ENCODE measurements at places on chromosomes 6 and 20.

- DNase-seq: no peak
Observed at GRCh38 chr20:38602185-38602581, 574 bp downstream of the ARHGAP40 start.

DNA sequence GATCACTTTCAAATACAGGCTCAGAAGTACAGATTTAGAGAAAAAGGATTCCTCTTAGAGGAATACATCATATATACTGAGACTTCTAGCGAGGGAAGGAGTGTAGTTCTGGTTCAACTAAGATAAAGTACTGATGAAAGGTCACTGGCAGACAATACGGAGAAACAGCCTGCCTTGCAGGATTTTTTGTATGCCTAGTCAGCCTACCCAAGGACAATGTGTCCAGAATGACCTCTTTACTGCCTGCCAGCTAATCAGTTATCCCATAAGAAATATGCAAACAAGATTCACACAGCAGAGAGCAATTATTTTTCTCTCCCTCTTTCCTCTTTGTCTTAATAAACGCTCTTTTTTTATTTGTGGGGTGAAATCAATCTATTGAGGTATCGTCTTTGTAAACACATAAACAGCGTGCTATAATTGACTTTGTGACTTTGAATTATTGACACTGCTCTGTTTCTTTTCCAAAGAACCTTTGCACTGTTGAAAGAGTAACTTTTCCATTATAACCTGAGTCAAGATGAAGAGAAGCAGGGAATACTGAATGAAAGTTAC is 1.4 kb upstream of the TSPYL4 start:
- no peak for DNase-seq

GRCh38 chr6:3456898-3457709 is at the start of gene SLC22A23:
SLC22A23 (minus strand) TSS chr6:3457050; CDS start chr6:3456559, 491 bp downstream.
- peak; percentile 84 for DNase-seq

- no peak for DNase-seq
Observed at GRCh38 chr6:142474531-142475289, 172.9 kb downstream of the ADGRG6 start.

- no peak for DNase-seq
Observed at GRCh38 chr20:53101992-53102760, 130.0 kb downstream of the TSHZ2 start.

- no peak for DNase-seq
Observed at GRCh38 chr20:63129991-63130657, 85.8 kb downstream of the YTHDF1 start.

- DNase-seq: no peak
Observed at GRCh38 chr20:56924292-56925081, 295.4 kb downstream of the TFAP2C start.

- DNase-seq: no peak
Observed at GRCh38 chr20:50381771-50382593, 128.2 kb upstream of the PTPN1 start.

- no peak for DNase-seq
Observed at GRCh38 chr20:61815176-61815575, 250.5 kb downstream of the TAF4 start.

- DNase-seq: no peak
Observed at GRCh38 chr6:40634429-40634828, 47.3 kb upstream of the LRFN2 start.

DNA sequence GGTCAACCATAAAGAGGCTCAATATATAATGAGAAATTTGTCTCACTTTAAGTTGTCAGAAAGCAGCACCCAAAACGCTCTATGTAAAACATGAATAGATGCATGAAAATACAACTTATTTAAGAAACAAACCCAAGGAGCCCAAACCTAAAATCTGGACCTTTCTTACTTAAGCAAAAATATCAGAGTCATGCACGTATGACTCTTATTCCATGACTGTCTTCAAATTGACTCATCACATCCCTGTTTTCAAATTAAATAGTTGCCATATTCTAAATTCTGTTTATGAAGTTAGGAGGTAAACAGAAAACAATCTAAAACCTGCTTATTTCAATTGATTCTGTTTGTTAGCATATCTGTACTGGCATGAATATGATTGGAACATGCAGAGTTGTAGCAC is 42.1 kb downstream of the ANKRD6 start:
- no peak for DNase-seq

- no peak for DNase-seq
Observed at GRCh38 chr6:22271081-22271480, 25.8 kb downstream of the PRL start.

GRCh38 chr6:66964216-66964615 is 1257.2 kb upstream of the EYS start:
- DNase-seq: no peak

GRCh38 chr20:36217226-36217625 is 19.1 kb upstream of the AAR2 start:
- no peak for DNase-seq

GRCh38 chr6:15770347-15771143 is 107.7 kb upstream of the DTNBP1 start:
- no peak for DNase-seq

GRCh38 chr20:25535762-25536161 is 49.6 kb downstream of the NINL start:
- no peak for DNase-seq

DNA sequence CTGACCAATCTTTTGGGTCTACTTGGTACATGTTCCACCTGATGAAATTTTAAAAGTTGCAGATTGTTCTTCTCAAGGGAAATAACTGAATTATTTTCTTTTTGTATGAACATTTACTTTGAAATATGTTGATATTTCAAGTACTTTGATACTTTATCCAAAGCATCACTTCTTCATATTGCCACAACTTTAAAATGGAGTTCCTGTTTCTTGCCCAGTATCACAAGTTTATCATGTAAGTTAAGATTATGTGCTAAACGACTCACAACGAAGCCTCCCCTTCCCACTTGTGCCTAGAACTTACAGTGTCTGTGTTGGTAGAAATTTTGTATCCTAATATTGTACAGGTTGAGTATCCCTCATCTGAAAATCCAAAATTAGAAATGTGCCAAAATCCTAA is 108.4 kb downstream of the ARID1B start:
- DNase-seq: no peak

- DNase-seq: no peak
Observed at GRCh38 chr6:45929421-45930361, 86.0 kb downstream of the CLIC5 start.

GRCh38 chr6:93398723-93399122 is 20.6 kb downstream of the EPHA7 start:
- DNase-seq: no peak

- DNase-seq: no peak
Observed at GRCh38 chr20:1741309-1742048, 83.9 kb upstream of the SIRPG start.

- DNase-seq: no peak
Observed at GRCh38 chr6:11423072-11423471, 114.5 kb upstream of the TMEM170B start.

DNA sequence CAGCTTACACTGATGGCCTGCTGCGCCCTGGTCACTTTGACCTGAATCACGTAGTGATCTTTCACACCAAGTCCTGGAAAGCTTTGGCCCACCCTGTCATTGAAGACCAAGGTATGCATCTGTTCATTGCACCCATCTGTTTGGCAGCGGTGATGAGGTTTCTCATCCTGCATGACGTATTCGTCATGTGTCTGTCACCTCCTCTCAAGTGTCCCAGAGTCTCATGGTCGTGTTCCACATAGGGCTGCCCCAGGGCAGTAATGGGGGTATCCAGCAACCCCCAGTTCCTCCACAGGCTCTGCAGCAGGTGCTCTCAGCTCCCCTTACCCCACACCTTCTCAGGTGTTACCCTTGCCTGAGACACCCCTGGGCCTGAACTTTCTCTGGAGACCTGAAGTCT is 104.1 kb downstream of the SYNDIG1 start:
- DNase-seq: no peak

DNA sequence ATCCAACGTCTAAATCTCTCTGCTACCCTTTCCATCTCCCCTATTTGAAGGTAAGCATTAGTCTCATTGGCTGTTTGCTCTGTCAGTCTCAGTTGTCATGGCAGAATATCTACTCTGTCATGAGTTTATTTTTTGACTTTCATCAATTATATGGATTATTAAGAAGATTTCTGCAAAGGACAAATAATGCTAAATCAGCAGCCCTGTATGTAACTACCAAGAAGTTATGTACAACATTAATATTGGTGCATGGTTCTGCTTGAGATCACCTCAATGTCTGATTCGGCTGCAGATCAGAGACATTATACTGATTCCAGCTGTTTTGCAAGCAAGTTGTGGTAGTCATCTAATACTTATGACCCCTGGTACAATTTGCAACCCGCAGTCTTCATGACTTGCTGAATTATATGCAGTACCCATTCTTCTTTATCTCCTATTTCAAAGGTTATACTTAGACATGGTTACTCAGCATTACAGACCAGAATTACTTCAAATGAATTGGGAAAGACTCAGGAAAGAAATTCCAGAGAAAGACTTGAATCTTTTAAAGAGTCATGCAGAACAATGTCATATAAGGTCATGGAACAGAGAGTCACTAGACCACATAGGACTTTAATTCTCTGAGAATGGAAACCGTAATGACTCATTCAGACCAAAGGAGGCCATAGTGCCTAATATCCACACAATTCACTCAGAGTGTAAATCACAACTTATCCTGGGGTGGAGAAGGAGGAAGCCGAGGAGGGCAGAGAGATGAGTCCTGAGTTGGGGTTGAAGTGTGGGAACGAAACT is 201.4 kb downstream of the IBTK start:
- DNase-seq: no peak

DNA sequence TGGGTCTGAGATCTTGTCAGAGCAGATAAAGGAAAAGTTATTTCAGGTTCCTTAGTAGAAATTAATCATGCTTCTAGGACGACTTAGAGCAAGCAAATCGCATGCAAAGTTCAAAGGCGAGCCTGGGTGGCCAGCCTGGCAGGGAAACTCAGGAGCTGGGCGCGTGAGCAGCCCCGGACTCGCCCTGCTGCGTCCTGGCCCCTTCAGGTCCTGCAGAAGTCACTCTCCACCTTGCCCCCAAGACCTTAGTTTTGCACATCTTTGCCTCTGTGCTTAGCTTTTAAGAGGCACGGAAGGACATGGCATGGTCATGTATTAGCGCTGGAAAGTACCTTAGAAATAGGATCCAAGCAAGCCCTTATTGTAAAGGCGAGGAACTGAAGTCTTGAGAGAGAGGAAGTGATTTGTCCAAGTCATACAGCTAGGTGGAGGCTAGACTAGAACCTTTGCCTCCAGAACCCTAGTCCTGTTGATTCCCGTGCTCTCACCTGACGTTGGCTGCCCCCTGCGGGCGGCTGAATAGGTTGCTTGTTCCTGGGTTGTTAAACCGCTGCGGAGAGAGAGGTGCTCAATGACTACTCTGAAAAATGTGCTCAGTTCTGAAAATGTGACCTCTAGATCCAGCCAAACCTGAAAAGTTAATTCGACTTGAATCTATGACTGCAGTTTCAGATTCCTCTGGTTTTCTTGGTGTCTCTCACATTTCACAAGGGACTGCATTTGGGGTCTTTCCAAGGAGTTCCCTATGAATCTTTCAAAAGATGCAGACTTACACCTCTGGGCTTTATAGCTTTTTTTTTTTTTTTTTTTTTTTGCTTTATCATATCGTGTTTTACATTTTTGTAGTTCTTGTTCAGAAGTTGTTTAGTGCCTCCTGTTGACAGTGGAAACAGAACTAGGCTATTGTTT is 2.7 kb downstream of the MYB start:
- DNase-seq: peak; percentile 59

DNA sequence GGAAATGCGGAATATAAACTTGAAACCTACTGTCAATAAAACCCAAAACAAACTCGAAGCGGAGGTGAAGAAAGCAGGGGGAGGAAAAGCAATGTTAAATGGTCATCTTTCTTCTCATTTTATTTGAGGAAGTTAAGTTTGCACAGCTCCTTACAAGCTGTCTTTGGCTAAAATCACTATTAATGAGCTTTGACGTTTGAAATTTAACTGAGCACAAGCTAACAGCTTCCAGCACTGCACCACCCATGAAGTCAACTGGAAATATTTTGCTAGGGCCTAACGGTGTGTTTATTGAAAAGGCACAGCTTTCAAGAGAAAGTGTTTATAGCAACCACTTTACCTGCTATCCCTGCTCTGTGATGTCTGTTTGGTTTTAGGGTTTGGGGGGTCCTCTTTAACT is 103.8 kb downstream of the PKHD1 start:
- DNase-seq: no peak

- DNase-seq: peak; percentile 93
Observed at GRCh38 chr6:111087106-111087835, at the start of gene SLC16A10. SLC16A10 (plus strand) TSS chr6:111087503; CDS start chr6:111087753, 250 bp downstream.

GRCh38 chr6:17565399-17565798 is 34.7 kb upstream of the FAM8A1 start:
- no peak for DNase-seq

DNA sequence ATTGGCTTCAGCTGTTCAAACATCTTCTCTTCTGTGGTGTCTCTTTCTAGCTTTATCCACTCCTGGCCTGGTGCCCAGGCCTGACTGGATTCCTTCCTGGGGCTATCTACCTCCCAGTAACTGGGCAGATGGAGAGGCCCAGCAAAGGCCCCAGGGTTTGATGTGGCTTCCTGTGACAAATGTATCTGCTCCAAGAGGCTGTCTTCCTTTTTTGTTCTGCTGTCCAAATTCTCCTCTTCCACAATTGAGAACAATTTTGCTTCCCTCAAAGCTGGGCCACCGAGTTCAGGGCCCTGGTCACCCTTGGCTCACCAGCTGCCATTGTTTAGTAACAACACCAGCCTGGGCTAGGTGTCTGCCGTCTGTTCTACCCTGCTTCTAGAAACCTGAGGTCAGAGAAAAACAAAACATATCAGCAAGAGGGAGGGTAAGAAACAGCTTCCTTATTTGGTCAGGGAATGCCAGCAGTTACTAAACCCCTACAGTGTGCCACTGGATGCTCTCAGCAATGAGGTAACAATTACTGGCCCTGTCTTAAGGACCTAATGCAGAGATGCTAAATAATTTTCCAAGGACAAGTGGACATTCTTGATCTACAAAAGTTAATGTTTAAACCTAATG is 3.9 kb downstream of the ZFP57 start:
- no peak for DNase-seq

- no peak for DNase-seq
Observed at GRCh38 chr6:119148825-119149525, 70.5 kb upstream of the FAM184A start.

DNA sequence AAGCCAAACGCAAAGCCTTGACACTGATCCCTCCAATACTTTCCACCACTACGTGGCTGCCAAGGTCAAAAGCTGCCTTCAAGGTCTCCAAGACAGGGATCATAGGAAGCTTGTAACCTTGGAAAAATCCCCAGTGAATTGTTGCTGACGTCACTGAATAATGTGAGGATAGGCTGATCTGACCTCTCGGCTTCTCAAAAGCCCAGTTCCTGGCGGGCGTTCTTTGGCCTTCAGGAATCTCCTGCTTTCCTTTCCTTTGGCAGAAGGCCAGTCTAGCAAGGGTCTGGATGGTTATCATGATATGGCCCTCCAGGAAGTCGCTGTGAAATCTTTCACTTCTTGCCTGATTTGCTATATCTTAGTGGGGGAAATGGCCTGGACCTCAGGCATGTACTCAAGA is 61.4 kb upstream of the TNFAIP3 start:
- no peak for DNase-seq

Data from naive thymus-derived CD8-positive, alpha-beta T cell (primary cell).